ENCODE measurements at places on chromosomes 3 and 15. TPM values are rescaled to one million over a fixed set of nuclear protein-coding genes. Genes with fewer than 3 reads are reported as not detected.
A peak's percentile ranks its signal among the peaks of the same experiment; 100 is the strongest.

- H3K36me3 ChIP-seq = no peaks in the 10 kb centered on the region
- H3K4me3 ChIP-seq = no peak overlapping the region
- H3K27me3 ChIP-seq = no peaks in the 10 kb centered on the region
- H3K27ac ChIP-seq = no peak overlapping the region
- H3K4me1 ChIP-seq = no peaks in the 10 kb centered on the region
- DNase-seq = no peak
Observed at GRCh38 chr3:169052465-169053302, 610.8 kb downstream of the MECOM start.

DNA sequence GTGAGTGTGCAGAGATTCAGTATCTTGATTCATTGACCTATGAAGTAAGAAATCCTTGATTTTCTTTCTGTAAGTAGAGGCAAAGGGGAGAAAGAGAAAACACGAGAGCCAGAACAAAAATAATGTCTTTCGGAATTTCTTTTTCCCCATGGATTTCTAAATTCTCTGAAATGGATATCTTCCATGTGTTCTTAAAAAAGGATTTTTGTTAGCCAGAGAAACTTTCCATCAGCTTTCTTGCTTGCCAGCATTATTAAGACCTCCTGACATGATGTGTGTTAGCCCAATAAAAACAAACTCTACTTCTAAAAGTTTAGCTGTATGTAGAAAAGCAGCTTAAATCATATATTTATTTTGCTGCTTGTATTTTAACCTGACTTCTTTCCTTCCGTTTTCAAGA lies 122.3 kb upstream of the AADACL2 start:
- DNase-seq = no peak
- H3K27me3 ChIP-seq = no peaks in the 10 kb centered on the region
- no peak overlapping the region for H3K4me3 ChIP-seq
- H3K4me1 ChIP-seq = no peaks in the 10 kb centered on the region

GRCh38 chr3:166444756-166445155 lies 607.5 kb upstream of the BCHE start:
- H3K4me1 ChIP-seq = no peaks in the 10 kb centered on the region
- no peak overlapping the region for H3K4me3 ChIP-seq
- H3K36me3 ChIP-seq = no peaks in the 10 kb centered on the region
- no peak overlapping the region for H3K27ac ChIP-seq

- no peak for DNase-seq
- no peak overlapping the region for H3K27ac ChIP-seq
- H3K36me3 ChIP-seq = no peaks in the 10 kb centered on the region
- H3K4me3 ChIP-seq = no peak overlapping the region
- H3K27me3 ChIP-seq = no peaks in the 10 kb centered on the region
Observed at GRCh38 chr3:110577854-110578253, 493.8 kb upstream of the NECTIN3 start.

DNA sequence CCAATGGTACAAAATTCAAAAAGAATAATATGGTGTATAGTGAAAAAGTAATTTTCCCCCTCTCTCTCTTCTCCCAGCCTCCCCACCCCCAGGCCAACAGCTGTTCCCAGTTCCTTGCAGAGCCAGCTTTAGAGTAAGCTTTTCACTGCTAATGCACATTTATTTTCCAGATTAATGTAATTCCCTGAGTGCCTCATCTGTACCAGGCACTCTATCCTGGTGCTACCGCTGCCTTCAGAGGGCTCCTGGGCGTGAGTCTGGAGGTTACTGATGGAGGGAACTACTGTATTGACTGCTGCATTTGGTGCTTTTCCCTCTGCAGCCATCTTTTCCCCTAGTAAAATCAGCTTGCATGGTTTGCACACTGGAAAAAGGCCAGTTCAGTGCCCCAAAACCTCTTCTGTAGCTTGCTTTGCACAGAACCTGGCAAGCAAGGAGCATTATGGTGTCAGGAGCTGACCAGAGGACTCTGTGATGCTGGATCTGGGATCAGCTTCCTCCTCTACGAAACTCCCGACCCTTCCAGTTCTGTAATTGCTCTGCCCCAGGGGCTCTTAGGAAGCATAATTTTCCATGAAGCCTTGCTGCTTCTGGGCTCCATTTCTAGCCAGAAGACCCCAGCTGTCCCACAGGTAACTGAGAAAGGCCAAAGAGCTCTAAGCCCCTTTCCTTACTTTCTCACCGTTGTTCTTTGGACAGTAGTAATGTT lies 8.5 kb upstream of the USP3 start:
- H3K27ac ChIP-seq = peak overlapping the region; percentile 100
- no peak for DNase-seq
- no peaks in the 10 kb centered on the region for H3K36me3 ChIP-seq
- no peaks in the 10 kb centered on the region for H3K27me3 ChIP-seq
- no peak overlapping the region for H3K4me3 ChIP-seq
- peaks cover 42% of the 10 kb centered on the region for H3K4me1 ChIP-seq

DNA sequence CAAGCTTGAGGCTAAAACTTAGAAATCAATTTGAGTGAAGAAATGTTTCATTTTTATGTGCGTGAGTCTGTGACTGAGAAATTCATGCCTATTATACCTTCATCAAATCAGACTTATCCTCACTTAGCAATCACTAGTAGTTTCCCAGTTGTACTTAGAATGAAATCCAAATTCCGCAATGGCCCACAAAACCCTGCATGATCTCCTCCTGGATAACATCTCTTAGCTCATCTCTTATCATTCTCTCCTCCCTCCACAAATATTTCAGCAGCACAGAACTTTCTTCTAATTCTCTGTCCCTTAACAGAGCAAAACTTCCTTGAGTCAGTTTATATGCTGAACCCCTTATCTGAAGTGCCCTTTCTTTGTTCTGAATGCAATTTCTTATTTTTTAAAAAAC lies 198.8 kb upstream of the TGFBR2 start:
- H3K27me3 ChIP-seq = no peaks in the 10 kb centered on the region
- H3K4me3 ChIP-seq = no peak overlapping the region
- DNase-seq = no peak
- no peaks in the 10 kb centered on the region for H3K36me3 ChIP-seq

- H3K36me3 ChIP-seq = no peaks in the 10 kb centered on the region
- H3K4me3 ChIP-seq = no peak overlapping the region
- no peak overlapping the region for H3K27ac ChIP-seq
- no peaks in the 10 kb centered on the region for H3K4me1 ChIP-seq
Observed at GRCh38 chr15:55764398-55764797, 21.4 kb upstream of the PRTG start.

GRCh38 chr3:182469086-182469485 lies 324.2 kb upstream of the ATP11B start:
- DNase-seq = no peak
- no peaks in the 10 kb centered on the region for H3K36me3 ChIP-seq
- no peaks in the 10 kb centered on the region for H3K4me1 ChIP-seq
- H3K27me3 ChIP-seq = no peaks in the 10 kb centered on the region

DNA sequence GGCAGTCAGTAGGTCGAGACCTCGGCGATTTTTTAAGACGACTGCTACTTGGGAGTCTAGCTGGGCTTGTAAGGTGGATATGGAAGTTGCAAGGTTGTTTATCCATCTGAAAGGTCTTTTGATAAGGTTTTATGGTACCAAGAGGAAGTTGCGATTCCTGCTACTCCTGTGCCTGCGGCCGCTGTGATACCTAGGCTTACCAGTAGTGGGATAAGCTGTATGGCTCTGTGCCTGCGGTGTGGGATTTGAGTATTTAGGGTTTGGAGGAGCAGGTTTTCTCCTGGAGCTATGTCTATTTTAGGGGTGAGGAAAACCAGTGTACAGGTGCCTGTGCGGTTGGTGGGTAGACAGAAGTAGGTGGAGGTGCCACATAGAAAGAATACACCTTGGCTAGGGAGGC lies 1059.8 kb downstream of the SI start:
- no peaks in the 10 kb centered on the region for H3K27me3 ChIP-seq

GRCh38 chr15:32730677-32731654 lies 13.2 kb downstream of the GREM1 start:
- H3K27ac ChIP-seq = no peak overlapping the region
- H3K4me3 ChIP-seq = no peak overlapping the region
- peaks cover 13% of the 10 kb centered on the region for H3K4me1 ChIP-seq
- no peaks in the 10 kb centered on the region for H3K27me3 ChIP-seq

- peaks cover 41% of the 10 kb centered on the region for H3K4me1 ChIP-seq
- H3K36me3 ChIP-seq = peaks cover 4% of the 10 kb centered on the region
- DNase-seq = no peak
- no peak overlapping the region for H3K27ac ChIP-seq
- H3K4me3 ChIP-seq = no peak overlapping the region
Observed at GRCh38 chr3:150422907-150423306, 14.8 kb downstream of the TSC22D2 start.

- H3K4me3 ChIP-seq = no peak overlapping the region
- H3K27ac ChIP-seq = no peak overlapping the region
- no peak for DNase-seq
- no peaks in the 10 kb centered on the region for H3K36me3 ChIP-seq
- peaks cover 17% of the 10 kb centered on the region for H3K4me1 ChIP-seq
- no peaks in the 10 kb centered on the region for H3K27me3 ChIP-seq
Observed at GRCh38 chr3:124207077-124207476, 215.2 kb upstream of the ROPN1 start.

DNA sequence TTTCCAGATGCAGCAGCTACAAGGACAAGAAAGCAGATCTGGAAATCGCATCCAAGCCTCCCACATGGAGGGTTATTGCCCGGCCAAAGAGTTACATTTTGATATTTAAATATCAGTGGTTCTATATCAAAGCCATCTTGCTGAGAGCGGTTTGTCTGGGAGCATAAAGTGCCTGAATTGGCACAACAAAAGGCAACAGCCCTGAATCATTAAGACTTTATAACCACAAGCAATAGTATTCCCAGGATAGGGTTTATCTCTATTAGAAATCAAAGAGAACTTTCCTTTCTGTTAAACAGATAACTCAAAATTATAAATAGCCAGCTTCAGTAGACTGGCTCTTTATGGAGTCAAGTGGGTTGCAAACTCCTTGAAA lies 564.7 kb downstream of the ROBO1 start:
- H3K36me3 ChIP-seq = no peaks in the 10 kb centered on the region
- no peak overlapping the region for H3K27ac ChIP-seq
- DNase-seq = no peak
- H3K4me1 ChIP-seq = no peaks in the 10 kb centered on the region

- DNase-seq = no peak
- no peaks in the 10 kb centered on the region for H3K36me3 ChIP-seq
- H3K4me3 ChIP-seq = no peak overlapping the region
- H3K27me3 ChIP-seq = no peaks in the 10 kb centered on the region
- H3K27ac ChIP-seq = no peak overlapping the region
Observed at GRCh38 chr15:68307131-68307928, 29.8 kb downstream of the FEM1B start.

GRCh38 chr15:66780172-66780972 lies 78.3 kb downstream of the SMAD6 start:
- no peak overlapping the region for H3K4me3 ChIP-seq
- H3K4me1 ChIP-seq = peaks cover 14% of the 10 kb centered on the region
- no peaks in the 10 kb centered on the region for H3K36me3 ChIP-seq
- no peaks in the 10 kb centered on the region for H3K27me3 ChIP-seq

DNA sequence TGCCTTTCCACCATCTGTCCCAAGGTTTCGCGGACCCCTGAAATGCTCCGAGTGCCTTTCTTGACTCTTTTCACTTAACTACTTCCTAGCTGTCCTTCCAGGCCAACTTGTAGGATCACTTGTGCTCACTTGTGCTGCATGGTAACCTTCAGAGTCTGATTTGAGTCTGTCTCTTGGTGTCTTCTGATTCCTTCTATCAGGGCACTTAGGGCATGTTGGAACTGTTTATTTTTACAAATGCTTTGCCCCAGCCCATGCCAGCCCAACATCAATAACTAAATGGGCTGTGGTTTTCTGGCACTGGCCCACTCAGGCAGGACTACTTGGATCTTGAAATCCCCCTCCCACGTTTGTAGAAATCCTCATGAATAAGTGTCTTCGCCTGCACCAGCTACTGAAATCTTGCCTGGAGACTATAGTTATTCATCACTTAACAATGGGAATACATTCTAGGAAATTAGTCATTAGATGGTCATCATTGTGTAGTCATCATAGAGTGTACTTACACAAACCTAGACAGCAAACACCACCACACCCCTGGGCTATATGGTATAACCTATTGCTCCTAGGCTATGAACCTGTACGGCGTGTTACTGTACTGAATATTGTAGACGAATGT lies 123.1 kb upstream of the STRIT1 start:
- no peak overlapping the region for H3K27ac ChIP-seq
- no peak for DNase-seq
- no peaks in the 10 kb centered on the region for H3K36me3 ChIP-seq
- no peaks in the 10 kb centered on the region for H3K4me1 ChIP-seq
- no peak overlapping the region for H3K4me3 ChIP-seq

Gene CBLB
- 94.4 TPM for total RNA-seq

Gene ESYT3
- 2.9 TPM for total RNA-seq

Gene NT5DC2
- total RNA-seq = 4.6 TPM

Gene CEP19
- total RNA-seq = not detected

Gene ATP2B2
- not detected for total RNA-seq

Gene MORC1
- not detected for total RNA-seq

Gene LRRN1
- total RNA-seq = not detected

Gene GRAMD1C
- 8.4 TPM for total RNA-seq
